GF-D8 (cell line): ENCODE measurements at places on chromosomes 4 and X.

DNA sequence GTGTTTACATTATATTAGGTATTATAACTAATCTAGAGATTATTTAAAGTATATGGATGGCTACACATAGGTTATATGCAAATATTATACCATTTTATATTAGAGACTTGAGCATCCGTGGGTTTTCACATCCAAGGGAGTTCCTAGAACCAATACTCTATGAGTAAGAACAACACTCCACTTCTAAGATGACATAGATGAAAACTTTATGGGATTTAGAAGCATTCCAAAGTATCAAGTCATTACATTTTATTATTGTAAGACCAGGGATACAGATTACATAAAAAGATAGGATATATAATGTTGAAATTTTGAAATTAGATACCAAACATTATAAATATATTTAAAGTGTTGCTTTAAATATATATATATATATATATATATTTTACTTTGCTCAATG lies 207.0 kb downstream of the NAP1L3 start:
- no peak for DNase-seq

DNA sequence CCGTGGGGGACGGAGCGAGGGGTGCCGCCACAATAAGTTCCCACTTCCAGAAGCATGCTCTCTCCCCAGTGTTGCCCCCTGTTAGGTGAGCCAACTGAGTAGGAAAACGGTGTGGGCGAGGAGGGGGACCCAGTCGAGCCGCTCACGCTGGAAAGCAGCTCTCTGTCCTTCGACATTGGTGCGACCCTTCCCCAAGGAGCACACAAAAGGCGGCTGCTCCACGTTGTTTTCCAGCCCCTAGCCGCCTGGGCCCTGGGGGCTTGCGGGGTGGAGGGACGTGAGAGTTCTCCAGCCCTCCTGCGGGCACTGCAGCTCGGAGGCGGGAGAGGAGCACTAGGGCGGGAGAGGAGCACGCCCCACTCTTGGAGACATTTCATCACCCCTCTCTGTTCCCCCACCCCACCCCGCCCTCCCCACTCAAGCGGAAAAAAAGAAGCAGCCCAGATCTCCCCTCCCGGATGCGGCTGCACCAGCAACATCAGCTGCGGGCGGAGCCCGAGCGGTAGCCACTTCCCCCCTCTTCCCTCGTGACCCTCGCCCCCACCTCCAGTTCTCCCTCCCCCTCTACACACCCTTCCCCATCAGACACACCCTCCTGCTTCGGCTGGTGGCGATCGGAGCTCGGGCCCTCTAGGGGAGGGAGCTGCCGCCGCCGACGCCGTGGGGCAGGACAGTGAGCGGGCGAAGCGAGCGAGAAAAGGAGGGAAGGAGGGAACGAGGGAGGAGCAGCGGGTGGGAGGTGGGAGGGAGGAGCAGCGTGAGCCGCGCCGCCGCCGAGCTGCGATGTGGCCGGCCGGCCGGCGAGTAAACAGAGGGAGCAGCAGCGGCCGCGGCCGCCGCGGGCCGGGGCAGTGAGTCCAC lies at the start of gene DOCK11:
Gene DOCK11 (plus strand): TSS at position 755 of the 861 bp plus-strand sequence. CDS start 157 bp downstream, outside the sequence.
- DNase-seq = peak; percentile 81

DNA sequence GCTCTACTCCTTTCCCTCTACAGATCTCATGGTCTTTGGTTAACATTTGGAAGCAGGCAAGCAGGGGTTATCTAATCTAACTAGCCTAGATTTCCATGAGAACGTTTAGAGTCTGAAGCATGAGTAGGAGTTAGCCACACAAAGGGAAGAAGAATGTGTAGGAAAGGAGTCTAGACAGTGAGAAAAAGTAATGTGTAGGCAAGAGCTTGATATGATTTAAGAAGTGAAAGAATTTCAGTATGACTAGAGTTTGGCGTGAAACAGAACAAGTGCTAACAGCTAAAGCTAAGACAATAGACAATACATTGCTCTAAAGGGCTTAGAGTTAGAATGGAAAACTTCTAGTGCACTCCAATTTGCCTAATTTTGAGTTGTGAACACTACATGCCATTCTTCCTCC lies 10.8 kb downstream of the CXCL8 start:
- no peak for DNase-seq

- no peak for DNase-seq
These were observed 59.0 kb upstream of the FGFBP2 start for GRCh38 chr4:16021804-16022560.

DNA sequence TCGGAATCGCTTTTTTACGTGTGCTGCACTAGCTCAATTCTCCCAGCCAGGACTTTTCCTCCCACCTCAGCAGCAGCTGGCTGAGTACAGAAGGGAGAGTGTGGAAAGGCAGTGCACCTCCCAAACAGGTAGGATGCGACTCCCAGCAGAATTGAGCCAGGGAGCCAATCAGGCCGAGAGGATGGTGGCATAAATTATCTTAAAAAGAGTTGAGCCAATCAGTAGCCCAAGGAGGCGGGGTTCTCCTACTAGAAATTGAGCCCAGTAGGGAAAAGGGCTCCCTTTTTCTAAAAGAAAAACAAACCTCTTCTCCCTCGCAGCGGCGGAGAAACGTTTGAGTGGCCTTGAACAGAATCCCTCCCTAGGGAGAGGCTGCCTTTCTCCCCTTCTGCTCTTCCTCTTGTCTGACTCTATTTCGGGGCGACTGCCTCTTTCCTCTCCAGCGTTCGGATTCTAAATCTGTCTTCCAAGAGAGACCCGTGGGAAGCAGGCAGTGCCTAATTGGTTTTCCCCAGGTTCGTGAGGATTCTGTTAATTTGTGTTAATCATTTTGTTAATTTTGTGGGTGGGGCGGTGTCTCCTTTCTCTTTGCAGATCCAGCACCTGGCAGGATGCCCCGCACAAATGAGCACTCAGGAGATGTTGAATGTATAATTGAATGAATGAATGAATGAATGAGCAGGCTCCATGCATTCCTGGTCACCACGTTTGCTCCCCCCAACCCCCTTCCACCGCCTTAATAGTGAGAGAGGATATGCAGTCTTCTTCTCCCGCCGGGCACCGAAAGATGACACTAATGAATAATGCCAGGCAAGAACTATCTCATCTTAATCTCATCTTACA lies at the start of gene GABRG1:
Gene GABRG1 (minus strand): TSS at position 142 of the 843 bp plus-strand sequence. CDS start 141 bp downstream, at position 1.
- no peak for DNase-seq

DNA sequence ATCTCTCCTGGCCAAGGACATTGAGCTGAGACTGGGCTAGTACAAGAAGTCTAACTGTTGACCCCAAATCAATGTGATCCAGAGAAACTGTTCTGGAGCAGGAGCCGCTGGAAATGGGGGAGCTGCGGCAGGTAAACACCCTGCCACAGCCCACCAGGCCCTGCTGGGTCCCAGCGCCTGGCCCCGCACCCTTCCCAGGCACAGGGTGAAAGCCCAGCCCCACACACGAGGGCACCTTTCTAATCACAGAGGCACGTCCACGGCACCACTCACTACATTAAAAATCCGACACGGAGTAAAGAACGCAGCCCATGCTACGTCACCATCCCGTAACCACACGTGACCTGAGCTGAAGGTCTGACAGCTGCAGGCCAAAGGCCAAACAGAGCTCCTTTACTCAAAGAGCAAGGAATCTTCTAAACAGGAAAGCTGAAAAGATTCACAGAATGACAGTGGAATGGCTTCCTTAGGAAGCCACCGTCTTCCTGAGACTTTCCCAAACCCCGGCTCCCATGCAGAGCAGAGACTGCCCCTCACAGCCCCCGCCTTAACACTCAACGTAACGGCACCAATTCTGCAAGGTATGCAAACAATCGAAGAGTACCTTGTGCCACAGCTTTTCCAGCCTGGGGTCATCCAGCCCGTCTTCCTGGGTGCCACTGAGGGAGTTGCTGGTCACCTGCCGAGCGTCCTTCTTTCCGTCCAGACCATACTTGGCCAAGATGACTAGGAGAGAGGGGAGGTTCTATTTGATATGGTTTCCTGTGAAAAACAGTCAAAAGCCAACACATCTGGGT lies 12.6 kb downstream of the LRPAP1 start:
- DNase-seq = no peak

DNA sequence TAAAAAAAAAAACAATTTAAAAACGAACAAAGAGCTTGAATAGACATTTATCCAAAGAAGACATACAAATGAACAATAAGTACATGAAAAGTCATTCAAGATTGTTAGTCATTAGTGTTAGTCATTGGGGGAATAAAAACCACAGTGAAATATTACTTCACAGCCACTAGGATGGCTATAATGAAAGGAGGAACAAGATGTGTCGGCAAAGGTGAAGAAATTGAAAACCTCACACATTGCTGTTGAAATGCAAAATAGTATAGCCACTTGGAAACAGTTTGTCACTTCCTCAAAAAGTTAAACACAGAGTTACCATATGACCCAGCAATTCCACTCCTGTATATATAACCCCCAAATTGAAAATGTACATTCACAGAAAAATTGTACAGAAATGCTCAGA lies 45.2 kb upstream of the SLC39A8 start:
- peak; percentile 97 for DNase-seq

GRCh38 chrX:136369377-136369776 lies 68.6 kb downstream of the ADGRG4 start:
- DNase-seq = no peak

GRCh38 chr4:140748171-140748570 lies 8.0 kb downstream of the TBC1D9 start:
- no peak for DNase-seq

DNA sequence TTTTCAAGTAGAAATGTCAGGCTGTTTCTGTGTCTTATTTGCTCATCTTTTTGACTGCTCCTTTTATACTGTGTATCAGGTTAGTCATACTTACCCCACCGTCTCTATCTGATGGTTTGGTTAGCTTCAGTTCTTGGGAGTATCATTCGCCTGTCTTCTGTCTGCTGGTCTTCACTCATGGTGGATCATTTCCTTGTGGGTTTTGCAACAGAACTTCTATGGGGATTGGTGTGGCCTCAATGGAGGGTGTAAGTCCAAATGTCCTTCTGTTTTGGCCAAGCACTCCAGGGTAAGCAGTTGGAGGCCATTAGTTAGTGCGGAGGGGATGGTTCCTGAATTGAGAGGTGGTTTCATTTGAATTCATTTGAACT lies 7.2 kb downstream of the ABCD1 start:
- no peak for DNase-seq
